ENCODE measurements at places on chromosomes 5 and 9.

- DNase-seq, result no peak
These were observed 141.7 kb upstream of the ADRA1B start for GRCh38 chr5:159774476-159775031.

DNA sequence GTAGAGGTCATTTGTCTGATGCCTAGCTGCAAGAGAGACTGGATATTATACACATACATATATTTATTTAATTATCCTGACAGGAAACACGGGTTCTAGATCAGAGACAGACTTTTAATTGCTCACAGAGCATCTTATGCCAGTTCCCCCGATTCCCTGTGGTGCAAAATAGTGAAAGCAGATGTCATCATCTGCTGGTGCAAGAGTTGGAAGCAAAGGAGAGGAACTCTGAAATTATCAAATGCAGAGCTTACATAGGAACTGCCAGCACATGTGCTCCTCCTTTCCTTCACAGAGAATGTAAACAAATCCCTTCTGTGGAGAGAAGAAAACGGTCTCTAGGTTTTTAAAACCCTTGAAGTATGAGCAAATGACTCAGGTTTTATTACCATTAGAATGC, 69.3 kb downstream of the DTWD2 start:
- peak; percentile 16 for DNase-seq

DNA sequence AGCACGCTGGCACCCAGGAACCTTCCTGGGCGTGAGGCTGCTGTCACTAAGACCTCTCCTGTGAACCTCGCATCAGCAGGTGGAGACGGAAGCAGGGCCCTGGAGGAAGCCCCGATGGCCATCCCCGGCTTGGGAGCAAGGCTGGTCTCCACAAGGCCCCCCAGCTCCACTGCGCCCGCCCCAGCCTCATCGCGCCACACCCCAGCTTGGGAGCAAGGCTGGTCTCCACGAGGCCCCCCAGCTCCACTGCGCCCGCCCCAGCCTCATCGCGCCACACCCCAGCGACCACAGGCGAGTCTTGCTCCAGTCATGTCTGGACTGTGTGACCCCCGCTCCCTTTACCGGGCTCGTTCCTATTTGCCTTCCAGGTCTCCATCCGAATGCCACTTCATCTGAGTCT, 11.0 kb downstream of the QSOX2 start:
- DNase-seq, result no peak

- DNase-seq, result peak; percentile 23
These were observed 3.9 kb upstream of the SPINK1 start for GRCh38 chr5:147835386-147835798.

DNA sequence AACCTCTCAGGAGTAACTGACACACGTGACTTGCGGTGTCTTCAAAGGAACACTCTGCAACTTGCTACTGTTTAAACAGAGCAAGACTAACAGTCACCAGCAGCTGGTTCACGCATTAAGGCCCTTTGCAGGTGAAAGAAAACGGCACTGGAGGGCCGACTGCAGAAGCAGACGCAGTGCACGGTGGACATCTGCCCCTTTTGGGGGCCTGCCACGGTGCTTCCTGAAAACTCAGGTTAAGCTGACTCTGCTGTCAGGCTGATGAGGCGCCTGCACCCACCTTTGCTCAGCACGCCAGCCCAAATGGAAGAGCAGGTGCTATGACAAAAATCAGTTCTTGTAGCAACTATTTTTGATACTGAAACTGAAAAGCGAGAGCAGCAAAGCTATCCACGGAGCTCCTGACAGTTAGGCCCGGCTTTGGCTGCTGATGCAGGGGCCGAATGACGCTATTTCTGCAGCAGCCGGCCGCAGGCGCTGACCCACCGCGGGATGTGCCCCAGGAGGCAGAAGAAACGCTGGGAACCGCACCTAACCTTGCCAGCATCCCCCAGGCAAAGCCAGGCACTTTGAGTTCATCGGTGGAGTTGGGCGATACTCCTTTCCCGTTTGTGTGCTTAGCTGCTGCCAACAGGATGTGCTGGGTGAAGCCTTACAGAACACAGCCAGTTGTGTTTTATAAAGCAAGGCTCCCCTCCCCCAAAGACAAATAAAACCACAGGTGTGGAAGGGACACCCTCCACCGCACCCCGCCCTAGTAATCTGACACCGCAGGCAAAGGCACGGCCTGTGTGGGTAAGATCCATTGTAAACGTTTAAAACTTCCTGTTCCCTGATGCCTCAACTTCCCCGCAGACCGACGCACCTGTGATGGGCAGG, 21.1 kb upstream of the TERT start:
- DNase-seq, result no peak

GRCh38 chr5:130168211-130168610, 263.9 kb downstream of the CHSY3 start:
- DNase-seq, result peak; percentile 74

- DNase-seq, result peak; percentile 48
These were observed 2.0 kb upstream of the APC start for GRCh38 chr5:112735702-112736101.

GRCh38 chr5:40409601-40410000, 270.1 kb upstream of the PTGER4 start:
- no peak for DNase-seq

DNA sequence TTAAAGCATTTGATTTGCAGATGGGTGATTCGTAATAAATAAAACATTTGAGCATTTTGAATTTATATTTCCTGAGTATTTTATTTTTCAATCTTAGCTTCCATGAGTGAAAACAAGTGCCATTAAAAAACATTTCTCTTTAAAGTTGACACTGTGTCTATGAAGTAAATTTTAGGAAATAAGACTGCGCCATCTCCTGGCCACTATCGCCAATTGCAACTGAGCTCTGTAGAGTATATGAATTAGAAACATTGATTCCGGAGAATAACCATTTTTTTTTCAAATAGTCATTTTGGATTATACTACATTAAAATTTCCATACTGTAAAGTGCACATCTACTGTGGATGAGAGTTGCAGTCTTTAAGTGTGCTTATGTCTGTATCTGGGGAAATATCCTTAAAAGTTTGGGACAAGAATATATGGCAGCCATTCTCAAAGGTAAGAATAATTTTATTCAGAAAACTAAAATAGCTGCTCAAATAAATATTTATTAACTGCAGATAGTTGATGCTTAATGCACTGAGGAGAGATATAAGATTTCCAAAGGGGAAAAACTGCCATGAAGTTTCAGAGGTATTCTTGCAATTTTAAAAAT, 5.9 kb downstream of the DMRTA1 start:
- DNase-seq, result peak; percentile 83

DNA sequence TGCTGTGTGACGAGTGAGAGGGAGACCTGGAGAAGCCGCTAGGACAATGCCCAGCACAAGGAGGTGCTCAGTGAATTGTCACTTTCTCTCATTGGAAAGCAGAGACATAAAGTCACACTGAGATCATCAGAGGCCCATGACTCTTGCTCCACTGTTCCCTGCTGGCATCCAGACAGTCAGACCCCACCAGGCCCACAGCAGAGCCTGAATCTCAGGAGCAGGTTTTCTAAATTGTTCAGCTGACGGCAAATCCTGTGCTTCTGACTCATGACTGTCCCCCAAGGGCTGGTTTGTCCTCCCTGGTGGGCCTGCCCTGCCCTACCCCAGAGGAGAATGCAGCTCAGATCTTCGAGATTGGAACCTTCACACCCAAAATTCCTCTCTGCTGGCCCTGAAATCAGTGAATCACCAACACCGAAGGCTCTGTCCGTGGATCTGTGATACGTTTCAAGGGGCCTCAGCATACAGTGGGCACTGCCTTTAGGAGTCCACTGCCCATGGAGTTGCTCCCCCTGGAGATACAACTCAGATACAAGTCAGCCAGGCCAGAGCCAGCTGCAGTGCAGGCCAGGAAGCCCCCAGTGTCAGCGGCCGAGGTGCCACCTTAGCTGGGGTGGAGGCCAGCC, 2.7 kb downstream of the PTGES start:
- DNase-seq, result peak; percentile 85

GRCh38 chr5:891117-891836, 1.3 kb downstream of the BRD9 start:
- no peak for DNase-seq

DNA sequence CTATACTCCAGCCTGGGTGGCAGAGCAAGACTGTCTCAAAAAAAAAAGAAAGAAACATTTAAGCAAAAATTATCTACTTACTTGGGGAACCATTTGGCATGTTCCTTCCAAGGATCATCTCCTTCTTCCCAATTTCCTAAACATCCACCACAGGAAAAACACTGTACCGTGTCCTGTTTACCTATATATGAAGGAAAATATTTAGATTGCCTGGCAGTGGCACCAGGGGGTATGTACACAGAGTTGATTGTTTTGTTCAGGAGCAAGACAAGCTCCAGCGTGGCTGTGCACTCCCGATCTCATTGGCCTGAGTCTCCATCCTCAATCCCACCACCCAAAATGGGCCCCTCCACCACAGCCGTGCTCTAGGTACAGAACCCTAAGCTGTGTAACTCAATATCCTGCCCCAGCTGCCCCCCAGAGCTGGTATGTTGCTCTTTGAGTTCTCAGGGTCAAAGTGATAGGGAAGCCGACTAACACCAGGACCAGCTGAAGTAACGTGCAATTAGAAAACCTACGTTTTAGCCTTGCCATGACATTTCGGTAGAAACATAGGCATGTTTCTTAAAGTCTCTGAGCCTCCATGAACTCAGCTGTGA, 13.8 kb downstream of the NAIP start:
- DNase-seq, result no peak

GRCh38 chr9:75880618-75881017, 9.9 kb upstream of the PCSK5 start:
- DNase-seq, result peak; percentile 12

All from adipocyte (in vitro differentiated cells).